Hypothalamus (tissue), 51 donors: ENCODE measurements at places on chromosomes 12 and 14.
A peak's percentile ranks its signal among the peaks of the same experiment; 100 is the strongest.

DNA sequence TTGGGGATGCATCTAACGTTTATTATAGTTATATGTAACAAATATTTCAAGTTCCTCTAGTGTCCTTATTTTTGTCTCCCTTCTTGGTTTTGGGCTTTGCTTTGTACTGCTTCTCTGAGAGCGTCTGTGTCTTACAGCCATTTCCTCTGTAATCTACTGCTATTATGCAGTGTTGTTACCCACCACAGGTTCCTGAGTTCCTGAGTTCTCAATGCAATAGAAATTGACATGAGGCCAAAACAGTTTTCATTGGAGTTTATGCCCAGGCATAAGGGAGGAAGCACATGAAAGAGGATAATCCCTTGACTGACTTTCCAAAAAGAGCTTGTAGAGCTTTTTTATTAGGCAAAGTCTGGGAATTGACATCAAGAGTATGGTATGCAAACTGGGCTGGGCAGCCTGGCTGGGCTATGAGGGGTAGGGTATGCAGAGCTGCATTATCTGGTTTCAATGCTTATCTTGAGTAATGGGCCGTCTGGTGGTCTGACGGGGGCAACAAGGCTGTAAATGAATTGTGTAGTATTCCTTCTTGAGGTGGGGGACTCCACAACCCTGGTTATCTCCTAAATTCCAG, 722.5 kb upstream of the ATXN7L3B start:
- no peak for DNase-seq

DNA sequence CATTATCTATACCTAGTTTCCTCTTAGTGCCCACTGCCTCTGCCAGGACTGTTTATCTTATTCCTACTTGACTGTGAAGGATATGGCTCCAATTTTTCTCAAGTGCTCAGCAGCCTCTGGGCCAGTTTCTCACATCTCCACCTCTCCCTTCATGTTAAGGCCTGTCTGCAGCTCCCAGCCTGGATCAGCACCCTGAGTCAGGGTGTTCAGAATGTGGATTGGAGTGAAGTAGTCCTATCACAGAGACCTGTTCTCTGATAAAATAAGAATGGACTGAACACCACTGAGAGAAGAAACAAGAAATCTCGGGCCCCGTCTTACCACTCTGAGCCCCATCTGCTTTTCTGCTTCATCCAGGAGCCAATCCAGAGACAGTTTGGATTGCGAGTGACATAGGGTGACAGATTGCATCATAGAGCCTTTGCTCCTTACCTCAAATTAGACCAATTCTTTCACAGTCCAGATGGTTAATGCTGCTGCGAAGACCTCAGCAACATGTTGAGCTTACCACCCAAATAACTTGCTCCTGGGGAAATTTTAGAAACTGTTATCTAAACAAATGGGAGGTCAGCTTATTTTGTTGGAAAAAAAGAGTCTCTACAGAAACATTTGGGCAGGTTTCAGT, 473.1 kb downstream of the PDZRN4 start:
- no peak for DNase-seq

GRCh38 chr14:51087031-51087441, 7.9 kb downstream of the TRIM9 start:
- no peak for DNase-seq

DNA sequence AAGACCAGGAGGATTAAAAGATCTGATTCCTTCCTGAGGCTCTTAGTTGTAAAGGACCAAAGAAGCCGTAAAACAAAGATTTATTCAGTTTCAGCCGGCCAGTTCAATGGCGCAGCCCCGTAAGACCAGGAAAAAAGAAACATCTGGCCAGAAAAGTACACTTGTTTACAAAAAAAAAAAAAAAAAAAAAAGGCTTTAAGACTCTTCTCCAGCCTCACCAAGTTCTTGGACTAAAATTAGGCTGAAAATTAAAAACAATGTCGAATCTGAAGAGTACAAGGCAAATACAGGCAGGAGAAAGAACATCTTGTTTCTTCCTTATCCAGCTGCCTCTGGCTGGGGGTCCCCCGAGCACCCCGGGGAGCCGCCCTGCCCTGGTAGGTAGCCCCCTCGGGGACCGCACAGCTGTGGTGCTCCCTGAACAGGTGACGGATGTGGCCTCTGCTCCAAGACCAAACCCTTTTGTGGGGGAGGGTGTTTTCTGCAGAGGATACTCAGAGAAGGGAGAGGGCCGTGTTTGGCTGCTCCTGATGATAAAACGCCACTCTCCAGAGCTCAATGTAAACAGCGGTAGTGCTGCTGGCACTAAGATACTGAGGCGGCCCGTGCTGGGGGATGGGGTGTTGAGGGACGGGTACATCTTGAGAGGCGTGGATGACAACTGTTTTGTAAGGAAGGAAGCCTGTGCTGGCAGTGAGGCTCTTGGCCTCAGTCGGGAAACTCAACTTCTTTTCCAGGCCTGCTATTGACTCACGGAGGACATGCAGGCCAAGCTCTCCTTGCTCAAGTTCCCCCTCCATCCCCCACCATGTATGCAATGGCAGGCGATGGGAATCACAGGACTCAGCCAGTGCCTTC, 201.0 kb upstream of the DIO3 start:
- DNase-seq: no peak

DNA sequence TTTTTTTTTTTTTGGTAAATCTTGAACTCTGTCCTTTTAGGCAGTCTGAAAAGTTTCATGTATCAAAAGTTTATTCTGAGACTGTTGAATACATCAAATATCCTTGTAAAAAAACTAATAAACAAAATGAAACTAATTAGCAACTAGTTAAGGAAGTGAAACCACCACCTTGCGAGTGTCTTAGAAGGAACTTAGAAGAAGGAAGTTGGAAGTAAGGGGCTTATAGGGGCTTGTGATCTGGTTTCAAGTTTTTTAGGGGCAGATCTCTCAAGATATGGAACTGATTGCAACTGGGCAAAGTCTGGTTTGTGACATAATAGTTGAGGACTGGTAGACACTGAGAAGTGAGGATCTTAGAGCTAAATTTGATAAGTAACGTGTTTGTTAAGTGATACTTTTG, 748.8 kb downstream of the C12orf50 start:
- DNase-seq: no peak

GRCh38 chr12:1279050-1279449, 288.0 kb downstream of the ERC1 start:
- DNase-seq: no peak

GRCh38 chr14:76812093-76812421, 625 bp downstream of the ANGEL1 start:
- peak; percentile 59 for DNase-seq

GRCh38 chr12:14187966-14188365, 177.5 kb upstream of the ATF7IP start:
- no peak for DNase-seq

GRCh38 chr12:120557589-120557988, 23.4 kb downstream of the RNF10 start:
- no peak for DNase-seq

DNA sequence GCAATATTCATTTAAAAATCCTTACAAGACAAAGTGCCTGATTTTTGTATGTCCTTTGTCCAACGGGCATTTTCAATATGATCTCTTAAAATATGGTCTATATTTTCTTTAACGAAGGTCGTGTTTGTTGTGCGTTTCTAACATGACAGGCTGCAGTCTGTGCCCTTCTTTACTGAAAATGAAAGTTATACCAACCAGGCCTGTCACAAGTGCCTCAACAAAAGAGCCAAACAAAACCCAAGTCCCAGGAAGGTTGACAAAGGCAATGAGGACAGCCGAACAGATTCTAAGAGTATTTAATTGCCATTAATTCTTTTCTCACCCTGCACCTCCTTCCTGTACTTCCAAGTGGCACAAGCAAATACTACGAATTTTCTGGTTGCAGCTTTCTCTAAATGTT, 13.9 kb downstream of the PAX9 start:
- DNase-seq: no peak

- DNase-seq: no peak
Measured at GRCh38 chr12:19726122-19726521, 286.8 kb downstream of the AEBP2 start.

- DNase-seq: no peak
Measured at GRCh38 chr12:60926256-60926655, 1330.4 kb downstream of the SLC16A7 start.

GRCh38 chr12:125245581-125246557, 180.6 kb downstream of the AACS start:
- peak; percentile 11 for DNase-seq

GRCh38 chr14:71684323-71684722, 247.9 kb upstream of the RGS6 start:
- DNase-seq: no peak

DNA sequence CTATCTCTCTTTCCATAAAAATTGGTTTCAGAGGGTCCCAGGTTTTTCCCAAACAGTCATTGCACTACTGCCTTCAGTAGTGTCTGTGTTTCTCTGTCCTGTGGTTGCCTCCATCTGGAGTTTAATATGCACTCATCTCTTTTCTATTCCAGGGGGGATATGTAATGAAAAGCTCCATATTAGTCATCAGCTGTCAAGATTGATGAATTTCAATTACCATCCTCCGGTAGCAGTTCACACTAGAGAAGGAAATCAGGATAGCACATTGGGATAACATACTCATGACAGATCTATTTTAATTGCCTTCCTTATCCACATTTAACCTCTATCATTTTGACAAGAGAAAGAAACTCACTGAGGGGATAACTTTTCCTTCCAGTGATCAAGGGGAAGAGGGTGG, 589.0 kb upstream of the SEL1L start:
- no peak for DNase-seq

GRCh38 chr12:57661376-57661775, 28.4 kb upstream of the B4GALNT1 start:
- no peak for DNase-seq

DNA sequence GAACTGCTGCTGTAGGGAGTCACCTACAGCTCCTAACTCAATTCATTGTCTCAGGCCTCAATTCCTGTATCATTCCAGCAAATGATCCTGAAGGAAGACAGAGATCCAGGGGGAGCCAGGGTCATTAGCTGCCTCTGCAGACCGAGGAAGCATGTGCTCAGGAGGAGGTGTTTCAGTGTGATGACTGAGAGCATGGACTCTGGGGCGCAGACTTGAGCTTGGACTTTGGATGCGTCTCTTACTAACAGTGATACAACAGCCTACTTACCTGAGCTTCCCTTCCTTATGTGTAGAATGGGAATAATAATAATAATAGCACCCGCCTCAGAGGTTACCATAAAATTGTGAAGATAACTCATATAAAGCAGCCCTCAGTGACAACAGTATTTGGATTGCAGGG, 92.0 kb upstream of the USP44 start:
- no peak for DNase-seq

DNA sequence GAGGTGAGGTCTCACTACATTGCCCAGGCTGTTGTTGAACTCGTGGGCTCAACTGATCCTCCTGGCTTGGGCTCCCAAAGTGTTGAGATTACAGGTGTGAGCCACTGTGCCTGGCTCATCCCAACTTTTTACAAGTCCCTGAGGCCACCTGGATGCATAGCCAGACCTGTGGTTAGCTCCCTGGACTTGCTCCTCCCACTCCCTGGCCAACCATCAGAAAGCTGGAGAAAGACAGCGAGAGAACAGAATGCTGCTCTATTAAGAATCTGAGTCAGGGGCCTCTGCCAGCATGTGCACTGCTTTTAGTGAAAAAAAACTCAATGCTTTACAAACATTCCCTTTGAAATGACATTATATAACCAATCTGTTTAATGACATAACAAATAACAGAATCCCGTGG, 78.2 kb downstream of the RBM19 start:
- no peak for DNase-seq

- no peak for DNase-seq
Measured at GRCh38 chr14:103033681-103034096, 23.7 kb downstream of the CDC42BPB start.

GRCh38 chr14:104342435-104343293, 204.3 kb downstream of the KIF26A start:
- DNase-seq: no peak

GRCh38 chr14:69877492-69877891, 1.7 kb upstream of the SMOC1 start:
- DNase-seq: no peak

DNA sequence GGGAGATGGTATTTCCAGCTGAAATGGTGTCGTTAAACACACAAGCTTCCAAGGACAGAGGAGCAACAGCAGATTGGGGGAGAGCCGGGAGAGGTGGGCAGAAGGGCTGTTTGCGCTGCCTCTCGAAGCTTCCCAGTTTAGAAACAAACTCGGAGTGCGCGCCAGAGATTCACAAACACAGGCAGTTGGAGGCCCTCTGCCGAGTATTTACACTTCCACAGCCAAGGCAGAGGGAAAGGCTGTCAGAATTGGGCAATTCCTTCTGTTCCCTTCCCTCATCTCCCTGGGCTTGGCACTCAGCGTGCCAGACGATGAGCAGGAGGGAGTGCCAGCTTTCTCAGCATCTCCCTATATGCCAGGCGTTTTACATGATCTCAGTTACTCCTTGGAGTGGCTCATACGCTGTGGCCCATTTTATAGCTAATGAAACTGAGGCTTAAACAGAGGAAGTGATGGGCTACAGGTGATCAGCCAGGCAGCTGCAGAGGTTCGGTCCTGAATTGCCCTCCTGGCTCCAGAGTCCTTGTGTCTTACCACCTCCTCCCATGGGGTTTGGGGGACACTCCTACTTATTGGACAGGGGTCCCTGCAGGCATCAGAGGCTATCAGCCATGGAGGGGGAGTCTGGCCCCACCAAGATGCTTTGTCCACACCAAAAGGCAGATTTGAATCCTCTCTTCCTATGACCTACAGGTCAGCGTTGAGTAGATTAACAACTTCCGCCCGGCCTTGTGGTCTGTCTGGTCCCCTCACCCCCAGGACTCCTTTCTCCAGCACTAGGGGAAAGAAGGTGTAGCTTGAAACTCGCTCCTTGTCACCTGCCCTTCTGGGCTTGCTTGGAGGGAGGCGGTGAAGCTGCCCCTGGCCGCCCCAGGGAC, 3.1 kb downstream of the FAM222A start:
- peak; percentile 39 for DNase-seq

- DNase-seq: no peak
Measured at GRCh38 chr12:116859079-116859478, 22.2 kb downstream of the HRK start.

- no peak for DNase-seq
Measured at GRCh38 chr12:114704096-114704495, 20.1 kb upstream of the TBX3 start.

- DNase-seq: no peak
Measured at GRCh38 chr12:104285740-104286515, 17.6 kb upstream of the EID3 start.
